ENCODE measurements at places on chromosomes 1 and 21. TPM values are rescaled to one million over a fixed set of nuclear protein-coding genes. Genes with fewer than 3 reads are reported as not detected.

DNA sequence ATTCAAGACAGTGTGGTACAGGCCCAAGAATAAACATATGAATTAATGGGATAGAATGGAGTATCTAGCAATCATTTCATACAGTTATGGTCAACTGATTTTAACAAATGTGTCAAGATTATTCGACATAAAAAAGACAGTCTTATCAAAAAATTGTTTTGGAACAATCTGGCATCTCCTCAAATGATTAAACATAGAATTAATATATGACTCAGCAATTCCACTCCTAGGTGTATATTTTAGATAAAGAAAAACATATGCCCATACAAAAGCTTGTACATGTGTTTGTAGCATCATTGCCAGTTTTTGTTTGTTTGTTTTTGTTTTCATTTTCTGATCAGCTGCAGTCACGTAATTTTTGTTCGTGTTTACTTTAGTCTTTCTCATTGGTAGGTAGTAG lies 1188.3 kb downstream of the BRINP3 start:
- DNase-seq = no peak

- no peak for DNase-seq
Observed at GRCh38 chr1:61961009-61961408, 218.7 kb downstream of the PATJ start.

The NEGR1 gene
- 3.1 TPM for total RNA-seq

GRCh38 chr21:40616377-40616704 lies 230.6 kb downstream of the DSCAM start:
- DNase-seq = no peak

GRCh38 chr1:3020263-3020909 lies 881 bp upstream of the ACTRT2 start:
- DNase-seq = no peak

GRCh38 chr1:241269116-241269515 lies 87.9 kb downstream of the RGS7 start:
- DNase-seq = no peak

- DNase-seq = no peak
Observed at GRCh38 chr1:32873484-32873883, 2.8 kb upstream of the FNDC5 start.

DNA sequence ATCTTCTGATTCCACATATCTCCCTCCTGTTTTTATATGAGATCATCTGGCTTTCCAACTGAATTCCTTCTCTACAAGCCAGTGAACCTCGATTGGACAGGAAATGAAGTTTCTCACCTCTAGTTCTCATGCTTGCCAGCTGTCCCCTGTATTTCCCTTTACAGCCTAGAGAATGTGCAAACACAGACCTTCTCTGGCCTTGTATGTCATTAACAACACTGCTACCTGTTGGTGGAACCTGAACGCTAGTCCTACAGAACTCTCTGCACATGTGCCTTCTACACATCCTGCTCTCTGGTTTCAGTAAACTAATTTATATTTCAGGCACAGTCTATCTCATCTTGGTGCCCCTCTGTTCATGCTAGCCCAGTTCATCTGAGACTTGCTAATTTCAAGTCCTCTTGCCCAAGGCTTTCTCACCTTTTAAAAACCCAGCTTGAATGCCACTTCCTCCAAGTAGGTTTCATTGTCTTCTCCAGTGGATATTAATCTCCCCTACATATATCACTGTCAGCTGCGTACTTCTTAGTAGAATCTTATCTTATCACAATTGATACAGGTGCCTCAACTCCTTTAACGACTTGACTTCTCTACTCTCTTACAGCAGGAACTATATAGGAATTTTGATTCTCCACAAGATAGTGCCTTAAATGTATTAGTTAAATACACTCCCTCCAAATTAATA lies 549.9 kb downstream of the PLPP3 start:
- DNase-seq = no peak

The FMN2 gene
- 1.5 TPM for total RNA-seq

GRCh38 chr1:205832326-205832751 lies 17.6 kb downstream of the PM20D1 start:
- DNase-seq = no peak

GRCh38 chr1:31757204-31757679 lies 6.9 kb downstream of the ADGRB2 start:
- no peak for DNase-seq

The ADORA3 gene
- total RNA-seq = not detected

The OR6K3 gene
- total RNA-seq = not detected

The SLC37A1 gene
- total RNA-seq = 6.4 TPM

GRCh38 chr1:118335331-118335732 lies 150.3 kb upstream of the SPAG17 start:
- DNase-seq = no peak

All from fibroblast of lung (primary cell).